Activated CD4-positive, alpha-beta T cell treated with anti-CD3 and anti-CD28 coated beads, Interleukin-10, Interleukin-2, amounts not matched to agents 100 ng/mL and 50 ng/mL, durations not matched to agents 16 hours and 8 hours (primary cell): ENCODE measurements at places on chromosomes 16 and 17.

DNA sequence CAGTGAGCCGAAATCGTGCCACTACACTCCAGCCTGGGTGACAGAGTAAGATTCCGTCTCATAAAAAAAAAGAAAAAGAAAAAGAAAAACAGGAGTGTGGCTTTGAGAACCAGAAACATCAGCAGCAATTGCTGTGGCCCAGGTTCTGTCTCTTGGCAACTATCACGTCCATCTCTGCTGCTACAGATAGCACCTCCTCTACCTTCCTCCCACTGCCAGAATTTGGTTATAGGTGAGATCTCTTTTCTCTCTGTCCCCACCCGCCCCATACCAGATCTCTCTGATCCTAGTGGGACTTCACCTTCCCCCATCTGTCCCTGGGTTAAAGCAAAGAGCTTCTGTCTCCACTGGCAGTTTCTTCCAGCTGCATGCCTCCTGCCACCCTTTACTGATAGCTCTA lies 3.1 kb downstream of the TLCD2 start:
- no peak for DNase-seq

DNA sequence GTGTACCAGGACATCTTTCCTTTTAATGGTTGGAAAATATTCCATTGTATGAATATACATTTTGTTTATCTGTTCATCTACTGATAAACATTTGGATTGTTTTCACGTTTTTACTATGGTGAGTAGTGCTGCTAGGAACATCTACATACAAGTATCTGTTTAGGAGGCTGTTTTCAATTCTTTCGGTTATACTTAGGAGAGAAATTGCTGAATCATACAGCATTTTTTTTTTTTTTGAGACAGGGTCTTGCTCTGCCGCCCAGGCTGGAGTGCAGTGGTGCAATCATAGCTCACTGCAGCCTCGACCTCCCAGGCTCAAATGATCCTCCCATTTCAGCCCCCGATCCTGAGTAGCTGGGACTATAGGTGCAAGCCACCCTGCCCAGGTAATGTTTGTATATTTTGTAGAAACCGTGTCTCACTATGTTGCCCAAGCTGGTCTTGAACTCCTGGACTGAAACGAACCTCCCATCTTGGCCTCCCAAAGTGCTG lies 122.9 kb downstream of the CRLF3 start:
- DNase-seq = no peak

- peak; percentile 98 for DNase-seq
Measured at GRCh38 chr17:58344047-58344790, 7.8 kb downstream of the SUPT4H1 start.

DNA sequence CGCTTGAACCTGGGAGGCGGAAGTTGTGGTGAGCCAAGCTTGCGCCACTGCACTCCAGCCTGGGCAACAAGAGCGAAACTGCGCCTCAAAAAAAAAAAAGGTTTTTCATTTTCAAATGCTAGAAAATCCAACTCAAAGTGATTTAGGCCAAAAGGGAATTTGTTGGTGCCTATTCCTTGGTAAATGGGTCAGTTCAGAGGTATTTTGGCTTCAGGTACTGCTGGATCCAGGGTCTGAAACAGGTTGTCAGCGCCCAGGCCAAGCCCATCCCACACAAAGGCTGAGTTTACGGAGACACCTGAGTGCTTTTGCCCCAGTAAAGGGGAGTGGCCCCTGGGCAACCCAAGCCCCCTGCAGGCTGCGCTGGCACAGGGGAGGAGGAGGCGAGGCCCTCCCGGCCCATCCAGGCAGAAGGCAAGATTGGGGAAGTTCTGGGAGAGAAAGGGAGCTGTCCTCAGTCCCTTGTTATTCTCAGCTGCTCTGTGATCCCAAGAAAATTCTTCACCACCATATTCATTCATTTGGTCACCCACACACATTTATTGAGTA lies 8.5 kb upstream of the JPH3 start:
- no peak for DNase-seq

GRCh38 chr16:64532691-64533090 lies 589.2 kb downstream of the CDH11 start:
- no peak for DNase-seq

DNA sequence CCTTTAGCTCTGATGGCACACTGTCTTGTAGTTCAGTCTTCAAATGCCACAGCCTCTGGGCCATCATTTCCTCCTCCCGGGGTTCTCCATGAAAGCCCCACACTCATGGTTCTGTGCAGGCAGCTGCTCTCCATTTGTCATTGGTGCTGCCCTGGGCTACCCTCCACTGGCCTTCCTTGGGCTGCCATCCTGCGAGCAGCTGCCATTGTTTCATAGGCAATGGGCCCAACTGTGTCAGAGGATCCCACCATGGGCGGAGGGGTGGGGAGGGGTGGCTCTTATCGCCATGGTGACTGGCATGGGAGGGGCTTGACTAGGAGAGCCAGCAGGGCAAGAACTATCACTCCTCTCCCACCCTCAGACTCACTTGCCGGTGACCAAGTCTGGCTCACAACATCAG lies 38.6 kb upstream of the BRD7 start:
- DNase-seq = no peak

DNA sequence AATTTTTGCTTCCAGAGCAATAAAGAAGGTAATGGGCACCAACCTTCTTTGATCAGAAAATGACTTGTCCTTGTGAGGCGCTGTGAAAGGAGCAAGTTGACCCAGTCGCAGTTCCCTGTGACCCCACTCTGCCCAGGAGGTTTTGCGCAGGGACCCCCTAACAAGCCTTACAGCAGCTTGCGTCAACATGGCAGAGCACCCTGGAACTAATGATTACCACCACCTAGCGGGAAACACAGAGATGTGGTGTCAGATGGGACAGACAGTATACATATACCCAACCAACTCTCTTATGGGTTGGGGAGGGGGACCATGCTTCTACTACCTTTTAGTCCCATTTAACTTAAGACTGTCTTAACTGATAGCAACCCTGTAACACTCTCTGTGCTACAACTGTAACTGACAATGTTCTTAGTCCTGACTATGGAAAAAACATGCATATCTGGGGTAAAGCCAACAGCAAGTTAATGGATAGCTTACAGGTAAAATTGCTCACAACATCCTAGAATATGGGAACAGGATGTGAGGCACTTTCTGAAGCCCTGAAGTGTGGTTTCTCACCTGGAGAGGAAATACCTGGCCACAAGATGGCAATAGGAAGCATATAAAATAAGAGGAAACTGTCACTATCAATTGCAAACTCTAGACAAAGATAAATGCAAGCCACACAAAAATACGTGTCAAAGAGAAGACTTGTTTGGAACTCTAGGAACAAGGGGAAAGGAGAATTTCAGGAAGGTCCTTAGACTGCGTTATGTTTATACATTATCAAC lies 3.0 kb downstream of the KARS1 start:
- no peak for DNase-seq

GRCh38 chr17:41678907-41679739 lies 9.6 kb upstream of the EIF1 start:
- DNase-seq = peak; percentile 93

DNA sequence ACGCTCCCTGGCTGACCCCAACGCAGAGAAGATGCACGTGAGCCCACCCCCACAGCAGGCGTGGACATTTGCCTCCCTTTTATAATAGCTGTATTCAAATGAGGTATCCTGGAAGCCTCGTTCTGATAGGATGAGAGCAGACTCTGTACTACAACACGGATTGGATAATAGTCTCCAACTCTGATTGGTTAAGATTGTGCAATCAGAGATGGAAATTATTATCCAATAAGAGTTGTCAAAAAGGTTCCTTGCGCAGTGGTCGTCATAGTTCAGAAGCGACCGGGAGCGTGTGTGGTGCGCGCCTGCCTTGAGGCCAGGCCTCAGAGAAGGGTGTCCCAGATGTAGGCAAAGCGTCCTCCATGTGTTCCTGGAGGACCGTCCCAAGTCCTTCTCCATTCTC lies 104.6 kb downstream of the USP22 start:
- no peak for DNase-seq

- no peak for DNase-seq
Measured at GRCh38 chr17:82397449-82398335, 20.5 kb upstream of the HEXD start.

DNA sequence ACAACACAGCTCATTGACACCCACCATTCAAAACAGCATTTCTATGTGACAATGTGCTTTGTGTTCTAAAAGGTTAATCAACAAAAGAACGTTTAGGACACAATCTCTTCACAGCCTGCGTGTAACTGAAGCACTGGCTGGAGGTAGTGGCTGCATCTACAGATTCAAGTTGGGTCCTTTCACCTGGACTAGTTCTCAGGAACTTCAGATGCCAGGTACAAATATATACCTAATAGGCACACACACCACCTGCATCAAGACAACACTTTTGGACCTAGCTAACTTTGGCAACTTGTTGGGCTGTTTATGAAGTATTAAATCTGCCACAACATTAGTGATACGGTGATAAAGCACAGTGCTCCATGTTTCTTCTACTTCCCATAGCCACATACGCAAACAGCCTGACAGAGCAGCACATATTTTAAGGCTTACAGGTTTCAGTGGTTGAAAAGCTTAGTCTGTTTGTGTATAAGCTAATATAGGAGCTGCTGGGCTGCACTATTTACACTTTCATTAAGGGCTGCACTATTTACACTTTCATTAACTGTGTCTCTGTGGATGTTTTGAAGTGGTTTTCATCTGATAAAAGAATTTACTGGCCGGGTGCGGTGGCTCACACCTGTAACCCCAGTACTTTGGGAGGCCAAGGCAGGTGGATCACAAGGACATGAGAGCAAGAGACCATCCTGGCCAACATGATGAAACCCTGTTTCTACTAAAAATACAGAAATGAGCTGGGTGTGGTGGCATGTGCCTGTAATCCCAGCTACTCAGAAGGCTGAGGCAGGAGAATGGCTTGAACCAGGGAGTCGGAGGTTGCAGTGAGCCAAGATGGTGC lies 132.6 kb downstream of the PARN start:
- no peak for DNase-seq

- no peak for DNase-seq
Measured at GRCh38 chr16:65667011-65667578, 545.2 kb upstream of the CDH11 start.

DNA sequence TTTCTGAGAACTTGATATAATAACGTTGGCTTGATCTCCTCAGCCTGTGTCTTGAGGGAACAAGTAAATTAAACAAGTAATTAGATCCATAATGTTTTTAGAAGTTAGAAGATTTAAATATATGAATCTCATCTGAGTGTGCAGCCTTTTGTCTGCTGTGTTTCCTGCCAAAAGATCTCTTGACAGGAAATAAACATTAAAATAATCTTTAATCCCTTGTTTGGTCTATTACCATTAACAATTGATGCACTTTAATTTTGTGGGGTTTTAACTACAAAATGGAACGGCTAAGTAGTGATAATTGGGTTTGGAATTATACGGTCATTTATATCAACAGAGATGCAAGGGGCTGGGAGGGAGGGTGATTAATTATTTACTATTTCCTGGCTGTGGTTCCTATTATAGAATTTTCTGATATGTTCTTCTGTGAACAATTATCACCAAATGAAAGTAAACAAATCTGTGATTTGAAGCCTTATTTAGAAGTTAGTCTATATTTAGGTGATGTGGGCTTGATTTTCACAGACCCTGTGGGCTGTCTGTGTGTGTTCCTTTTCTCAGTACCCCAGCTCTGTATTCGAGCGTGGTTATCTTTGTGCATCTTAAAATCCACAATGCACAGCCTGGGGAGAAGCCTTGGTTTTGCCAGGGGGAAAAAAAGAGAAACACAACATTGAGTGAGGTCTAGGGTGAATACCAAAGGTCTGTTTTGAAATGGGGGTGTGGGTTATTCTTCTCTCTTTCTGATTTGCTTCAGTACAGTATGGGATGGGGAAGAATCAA lies 556.1 kb downstream of the WWOX start:
- DNase-seq = no peak

- DNase-seq = no peak
Measured at GRCh38 chr16:20743591-20743990, 2.0 kb upstream of the THUMPD1 start.

DNA sequence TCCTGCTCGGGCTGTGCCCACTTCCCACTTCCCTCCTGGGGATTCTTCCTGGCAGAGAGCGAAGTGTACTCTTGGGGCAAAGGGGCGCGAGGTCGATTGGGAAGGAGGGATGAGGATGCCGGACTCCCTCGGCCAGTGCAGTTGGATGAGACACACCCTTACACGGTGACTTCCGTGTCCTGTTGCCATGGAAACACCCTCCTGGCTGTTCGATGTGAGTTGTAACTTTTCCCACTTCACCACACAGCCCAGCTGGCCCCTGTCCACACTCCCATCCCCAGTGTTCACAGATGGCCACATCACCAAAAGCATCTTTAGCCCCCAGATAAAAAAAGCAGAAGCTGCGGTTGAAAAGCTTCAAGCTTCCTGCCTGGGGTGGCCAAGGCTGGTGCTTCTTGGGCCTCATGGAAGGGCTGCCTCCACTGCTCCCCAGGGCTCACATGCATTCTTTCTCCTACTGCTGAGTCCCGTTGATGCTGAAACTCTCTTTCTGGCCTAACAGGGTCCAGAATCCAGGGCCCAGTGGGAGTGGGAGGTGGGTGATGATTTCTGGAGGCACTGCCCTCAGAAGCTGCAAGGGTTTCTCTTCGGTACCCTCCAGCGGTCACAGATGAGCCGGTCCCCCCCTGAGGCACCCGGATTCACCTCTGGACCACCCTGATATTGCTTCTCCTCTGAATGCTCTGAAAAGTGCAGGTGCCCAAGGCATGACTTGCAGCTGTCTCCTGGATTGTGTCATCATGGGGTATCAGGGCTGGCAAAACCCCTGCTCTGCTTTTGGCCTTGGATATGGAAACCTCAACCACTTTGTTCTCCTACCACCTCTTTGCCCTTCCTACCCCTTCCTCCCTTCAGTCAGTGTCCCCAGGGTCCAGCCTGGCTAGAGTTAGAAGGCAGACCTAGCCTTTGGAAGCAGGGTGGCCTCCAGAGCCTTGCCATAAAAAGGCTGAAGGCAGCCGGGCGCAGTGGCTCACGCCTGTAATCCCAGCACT lies 2.2 kb upstream of the TRAF4 start:
- DNase-seq = no peak
